Lung (tissue), 17 donors: ENCODE measurements at places on chromosomes 6 and 20. TPM values are rescaled to one million over a fixed set of nuclear protein-coding genes. Genes with fewer than 3 reads are reported as not detected.

- H3K4me3 ChIP-seq = no peak overlapping the region
- DNase-seq = no peak
- H3K4me1 ChIP-seq = no peaks in the 10 kb centered on the region
- H3K27me3 ChIP-seq = no peaks in the 10 kb centered on the region
Observed at GRCh38 chr6:98808541-98809210, 25.7 kb upstream of the POU3F2 start.

DNA sequence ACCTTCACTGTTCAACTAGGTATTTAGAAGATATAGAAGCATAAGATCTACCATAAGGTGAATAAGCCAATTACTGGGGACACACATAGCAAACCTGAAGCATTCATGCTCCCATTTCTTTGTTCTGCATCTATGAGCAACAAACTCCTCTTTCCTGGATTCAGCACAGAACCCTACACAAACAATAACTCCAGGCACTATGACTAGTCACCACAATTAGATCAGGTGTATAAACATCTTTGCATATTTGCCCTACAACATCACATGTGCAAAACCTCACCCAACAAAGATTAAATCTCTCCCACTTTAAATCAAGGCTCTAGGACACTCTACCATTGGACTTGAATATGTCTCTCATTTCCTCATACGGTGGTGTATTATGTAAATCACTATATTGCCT is 652.3 kb downstream of the EPHA7 start:
- no peaks in the 10 kb centered on the region for H3K27me3 ChIP-seq
- no peak for DNase-seq
- no peak overlapping the region for H3K4me3 ChIP-seq
- H3K27ac ChIP-seq = no peak overlapping the region

- no peak for DNase-seq
- no peaks in the 10 kb centered on the region for H3K4me1 ChIP-seq
- H3K27me3 ChIP-seq = no peaks in the 10 kb centered on the region
- no peaks in the 10 kb centered on the region for H3K36me3 ChIP-seq
- no peak overlapping the region for H3K27ac ChIP-seq
Observed at GRCh38 chr6:119444642-119445557, 95.3 kb upstream of the MAN1A1 start.

- H3K27me3 ChIP-seq = no peaks in the 10 kb centered on the region
- H3K4me3 ChIP-seq = no peak overlapping the region
- H3K4me1 ChIP-seq = no peaks in the 10 kb centered on the region
Observed at GRCh38 chr20:44219170-44219730, 8.7 kb upstream of the OSER1 start.

DNA sequence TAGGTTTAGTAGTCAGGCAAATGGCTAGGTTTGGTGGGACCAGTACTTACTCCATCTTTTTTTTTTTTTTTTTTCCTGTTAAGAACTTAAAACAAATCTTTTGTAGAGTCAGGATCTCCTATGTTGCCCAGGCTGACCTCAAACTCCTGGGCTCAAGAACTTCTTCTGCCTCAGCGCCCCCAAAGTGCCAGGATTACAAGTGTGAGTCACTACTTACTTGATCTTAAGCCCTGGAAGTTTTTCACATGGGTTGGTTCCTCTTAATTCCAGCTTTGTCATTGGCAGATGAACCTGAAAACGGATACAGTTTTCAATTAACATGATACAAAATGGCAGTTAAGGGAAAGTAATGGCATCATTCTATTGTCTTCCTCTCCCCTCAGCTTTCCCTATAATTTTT is 179.4 kb upstream of the JAG1 start:
- H3K27ac ChIP-seq = no peak overlapping the region
- H3K36me3 ChIP-seq = no peaks in the 10 kb centered on the region
- H3K27me3 ChIP-seq = no peaks in the 10 kb centered on the region
- H3K4me1 ChIP-seq = no peaks in the 10 kb centered on the region
- no peak for DNase-seq

GRCh38 chr6:75409286-75409685 is 84.3 kb downstream of the FILIP1 start:
- H3K4me1 ChIP-seq = peaks cover 16% of the 10 kb centered on the region
- peak overlapping the region; percentile 71 for H3K27ac ChIP-seq
- no peaks in the 10 kb centered on the region for H3K27me3 ChIP-seq
- H3K4me3 ChIP-seq = no peak overlapping the region
- H3K36me3 ChIP-seq = no peaks in the 10 kb centered on the region

DNA sequence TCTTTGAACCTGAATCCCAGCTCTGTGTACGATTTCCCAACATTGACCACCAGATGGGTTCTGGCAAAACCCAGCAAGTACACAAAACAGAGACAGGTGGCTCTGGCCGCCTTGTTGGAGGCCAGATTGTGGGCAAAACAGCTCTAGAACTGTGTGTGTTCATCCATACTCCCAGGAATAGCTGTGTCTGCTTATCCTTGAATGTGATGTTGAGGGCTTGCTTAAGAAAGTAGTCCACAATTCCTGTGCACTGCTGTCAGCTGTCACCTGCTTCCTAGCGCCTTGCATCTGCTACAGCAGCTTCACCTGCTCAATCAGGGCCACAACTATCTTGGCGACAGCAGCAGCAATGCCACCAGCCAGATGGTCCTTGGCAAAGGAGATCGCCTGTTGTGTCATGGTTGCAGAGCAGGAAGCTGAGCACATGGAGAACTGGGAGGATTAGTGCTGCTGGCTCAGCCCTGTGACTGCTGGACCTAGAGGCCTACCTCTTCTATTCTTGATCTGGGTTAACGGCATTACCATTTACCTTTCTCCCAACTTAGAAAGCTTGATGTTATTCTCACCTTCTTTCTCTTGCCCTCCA is 3.7 kb upstream of the SMAP1 start:
- peak overlapping the region; percentile 51 for H3K27ac ChIP-seq
- DNase-seq = no peak
- H3K4me3 ChIP-seq = no peak overlapping the region
- H3K36me3 ChIP-seq = no peaks in the 10 kb centered on the region
- no peaks in the 10 kb centered on the region for H3K27me3 ChIP-seq

DNA sequence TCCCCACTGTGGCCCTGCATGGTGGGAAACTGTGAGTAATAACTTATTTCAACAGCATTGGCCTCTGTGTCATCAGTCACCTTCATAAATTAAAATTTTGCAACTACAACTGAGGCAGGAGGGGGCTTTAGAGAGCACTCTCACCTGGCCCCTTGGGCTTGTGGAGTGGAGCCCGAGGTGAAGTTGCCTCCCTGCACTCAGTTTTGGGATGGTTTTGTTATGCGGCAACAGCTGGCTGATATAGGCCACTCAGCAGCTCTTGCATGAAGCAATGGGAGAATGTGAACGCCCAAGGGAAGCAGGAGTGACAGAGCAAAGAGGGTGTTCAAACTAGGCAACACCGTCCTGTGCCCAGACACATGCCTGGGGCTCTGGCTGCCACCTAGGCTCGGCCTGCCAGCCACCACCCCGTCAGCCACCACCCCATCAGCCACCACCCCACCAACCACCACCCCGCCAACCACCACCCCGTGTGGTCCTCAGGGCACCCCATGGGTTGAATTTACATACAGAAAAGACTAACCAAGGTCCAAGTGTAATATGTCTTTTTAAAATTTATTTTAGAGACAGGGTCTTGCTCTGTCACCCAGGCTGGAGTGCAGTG is 4.3 kb upstream of the GFRA4 start:
- H3K36me3 ChIP-seq = no peaks in the 10 kb centered on the region
- H3K4me3 ChIP-seq = no peak overlapping the region
- H3K4me1 ChIP-seq = no peaks in the 10 kb centered on the region
- H3K27me3 ChIP-seq = peaks cover 27% of the 10 kb centered on the region
- no peak overlapping the region for H3K27ac ChIP-seq

DNA sequence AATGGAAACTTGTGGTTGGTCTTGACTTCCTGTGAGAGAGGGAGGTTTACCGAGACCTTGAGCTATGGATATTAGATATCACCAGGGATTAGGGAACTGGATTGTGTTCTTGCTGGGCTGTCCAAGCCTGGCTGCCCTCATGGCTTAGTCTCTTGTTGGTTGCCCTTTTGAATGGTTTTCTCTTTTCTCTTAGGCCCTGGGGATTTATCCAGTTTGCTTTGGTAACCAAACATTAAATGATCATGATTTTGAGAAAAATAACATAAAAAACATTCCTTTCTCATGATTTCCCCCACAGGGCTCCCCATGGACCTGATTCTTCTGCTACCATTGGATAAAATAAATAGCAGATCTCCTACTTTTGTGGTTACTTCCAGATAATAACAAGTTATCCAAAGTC is 306.4 kb upstream of the RNF217 start:
- no peak overlapping the region for H3K27ac ChIP-seq
- H3K4me1 ChIP-seq = no peaks in the 10 kb centered on the region
- no peaks in the 10 kb centered on the region for H3K27me3 ChIP-seq
- H3K4me3 ChIP-seq = no peak overlapping the region

GRCh38 chr20:19784511-19785172 is 26.6 kb downstream of the RIN2 start:
- no peak overlapping the region for H3K4me3 ChIP-seq
- peaks cover 17% of the 10 kb centered on the region for H3K4me1 ChIP-seq
- DNase-seq = peak; percentile 67
- H3K27ac ChIP-seq = peak overlapping the region; percentile 74
- no peaks in the 10 kb centered on the region for H3K27me3 ChIP-seq
- no peaks in the 10 kb centered on the region for H3K36me3 ChIP-seq

- DNase-seq = peak; percentile 91
- no peak overlapping the region for H3K27ac ChIP-seq
- no peaks in the 10 kb centered on the region for H3K4me1 ChIP-seq
- H3K4me3 ChIP-seq = no peak overlapping the region
Observed at GRCh38 chr6:116561377-116562018, 7.9 kb downstream of the CALHM4 start.

DNA sequence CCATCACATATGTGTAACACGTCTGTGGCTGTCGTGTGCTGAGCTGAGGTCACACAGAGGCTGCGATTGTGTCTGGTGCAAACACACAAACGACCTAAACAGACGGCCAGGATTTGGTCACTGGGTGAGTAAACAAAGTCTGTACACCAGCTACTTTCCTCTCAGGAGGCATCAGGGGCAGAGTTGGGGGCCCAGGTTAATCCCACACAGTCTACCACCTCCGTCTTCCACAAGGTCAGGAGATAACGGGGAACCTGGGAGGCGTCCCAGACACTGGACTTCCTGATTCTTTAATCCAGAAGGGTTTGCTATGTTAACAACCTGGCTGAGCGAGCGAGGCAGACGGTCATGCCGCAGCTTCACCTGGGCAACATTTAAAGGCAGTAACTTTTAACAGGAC is 1.5 kb downstream of the DACT2 start:
- H3K27ac ChIP-seq = no peak overlapping the region
- DNase-seq = peak; percentile 35
- H3K36me3 ChIP-seq = no peaks in the 10 kb centered on the region
- no peak overlapping the region for H3K4me3 ChIP-seq

- H3K27ac ChIP-seq = no peak overlapping the region
- H3K4me3 ChIP-seq = no peak overlapping the region
- H3K4me1 ChIP-seq = no peaks in the 10 kb centered on the region
- no peak for DNase-seq
Observed at GRCh38 chr6:32906539-32906938, 34.3 kb downstream of the HLA-DMB start.

DNA sequence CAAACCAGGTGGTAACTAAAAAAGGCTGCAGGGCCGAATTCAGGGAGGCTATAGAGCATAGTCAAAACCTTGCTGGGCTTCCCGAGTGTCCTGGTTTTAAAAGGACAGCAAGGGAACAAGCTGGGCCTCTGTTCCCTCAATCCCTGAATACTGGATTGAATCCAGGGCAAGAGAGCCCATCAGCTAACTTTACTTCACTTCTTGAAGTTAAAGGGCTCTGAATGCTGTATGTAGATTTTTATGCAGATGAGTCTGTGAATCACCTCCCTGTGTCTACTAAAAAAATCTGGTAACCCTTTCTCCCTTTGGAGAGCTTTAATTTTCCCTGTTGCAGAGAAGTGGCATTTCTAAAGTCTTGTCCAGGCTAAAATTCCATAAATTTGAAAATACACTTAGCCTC is 29.5 kb downstream of the LYRM4 start:
- DNase-seq = no peak
- H3K27me3 ChIP-seq = no peaks in the 10 kb centered on the region
- H3K4me1 ChIP-seq = no peaks in the 10 kb centered on the region
- no peaks in the 10 kb centered on the region for H3K36me3 ChIP-seq

- no peak for DNase-seq
- H3K27ac ChIP-seq = no peak overlapping the region
- H3K4me1 ChIP-seq = no peaks in the 10 kb centered on the region
- H3K27me3 ChIP-seq = peaks cover 3% of the 10 kb centered on the region
- no peak overlapping the region for H3K4me3 ChIP-seq
Observed at GRCh38 chr20:40173872-40174271, 515.2 kb downstream of the MAFB start.

GRCh38 chr6:105459864-105460263 is 57.0 kb upstream of the PREP start:
- DNase-seq = no peak
- no peak overlapping the region for H3K27ac ChIP-seq
- H3K4me1 ChIP-seq = no peaks in the 10 kb centered on the region
- H3K4me3 ChIP-seq = no peak overlapping the region
- no peaks in the 10 kb centered on the region for H3K27me3 ChIP-seq
- no peaks in the 10 kb centered on the region for H3K36me3 ChIP-seq

- peaks cover 42% of the 10 kb centered on the region for H3K4me1 ChIP-seq
- H3K4me3 ChIP-seq = no peak overlapping the region
- peaks cover 13% of the 10 kb centered on the region for H3K36me3 ChIP-seq
- peak overlapping the region; percentile 5 for H3K27ac ChIP-seq
Observed at GRCh38 chr20:19936466-19937200, 80.5 kb upstream of the NAA20 start.

GRCh38 chr20:57759724-57760123 is 49.9 kb upstream of the PMEPA1 start:
- H3K4me1 ChIP-seq = no peaks in the 10 kb centered on the region
- H3K27me3 ChIP-seq = no peaks in the 10 kb centered on the region
- no peak for DNase-seq

GRCh38 chr6:6918216-6918983 is 189.4 kb upstream of the RREB1 start:
- no peaks in the 10 kb centered on the region for H3K36me3 ChIP-seq
- H3K4me3 ChIP-seq = no peak overlapping the region
- no peak overlapping the region for H3K27ac ChIP-seq
- no peaks in the 10 kb centered on the region for H3K27me3 ChIP-seq

GRCh38 chr6:26270486-26270861 is 94.5 kb upstream of the BTN3A2 start:
- H3K36me3 ChIP-seq = no peaks in the 10 kb centered on the region
- DNase-seq = peak; percentile 58
- H3K27ac ChIP-seq = no peak overlapping the region
- H3K27me3 ChIP-seq = no peaks in the 10 kb centered on the region
- H3K4me3 ChIP-seq = no peak overlapping the region

Gene EDN1
- total RNA-seq = 112 TPM

Gene TSBP1
- not detected for total RNA-seq

Gene CD93
- total RNA-seq = 239 TPM

Gene PLCG1
- 89.7 TPM for total RNA-seq

Gene NFATC2
- 8.0 TPM for total RNA-seq

Gene C20orf204
- total RNA-seq = 1.3 TPM

Gene FARS2
- total RNA-seq = 26.4 TPM

Gene CALHM4
- not detected for total RNA-seq

Gene TREML2
- 0.65 TPM for total RNA-seq
